Erythroblast (primary cell): ENCODE measurements at places on chromosomes 7 and 10.

DNA sequence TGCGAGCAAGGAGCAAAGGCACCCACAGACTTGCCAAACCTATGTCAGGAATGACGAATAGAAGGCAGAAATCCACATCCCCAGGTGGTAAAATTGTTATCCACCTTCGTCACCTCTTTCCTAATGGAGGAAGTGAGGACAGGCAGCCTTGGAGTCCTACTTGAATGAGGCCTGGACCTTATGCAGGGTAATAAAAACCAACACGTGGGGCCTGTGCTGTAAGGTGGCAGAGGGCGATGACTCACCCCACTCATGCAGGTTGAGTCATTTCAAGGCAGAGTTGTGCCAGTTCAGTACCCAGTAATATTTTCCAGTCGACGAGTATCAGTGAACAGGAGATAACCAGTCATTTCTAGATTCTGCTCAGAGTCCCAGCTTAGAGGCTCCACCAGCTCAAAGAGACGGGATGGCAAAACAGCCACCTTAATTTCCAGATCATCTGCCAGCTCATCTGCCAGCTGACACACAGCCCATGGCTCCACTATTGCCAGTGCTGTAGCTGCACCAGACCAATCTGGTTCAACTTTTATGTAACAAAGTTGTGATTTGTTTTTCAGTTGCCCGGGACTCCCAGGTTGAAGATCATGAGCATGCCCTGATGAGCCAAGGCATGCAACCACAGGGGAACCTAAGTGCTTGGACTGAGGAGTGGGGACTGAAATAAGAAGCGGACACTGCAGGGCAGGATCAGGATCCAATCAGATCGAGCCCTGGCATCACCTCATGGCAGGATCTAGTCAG lies 176.2 kb upstream of the ITGB1 start:
- no peak for DNase-seq

- DNase-seq: no peak
Observed at GRCh38 chr10:33047655-33048054, 89.6 kb upstream of the ITGB1 start.

DNA sequence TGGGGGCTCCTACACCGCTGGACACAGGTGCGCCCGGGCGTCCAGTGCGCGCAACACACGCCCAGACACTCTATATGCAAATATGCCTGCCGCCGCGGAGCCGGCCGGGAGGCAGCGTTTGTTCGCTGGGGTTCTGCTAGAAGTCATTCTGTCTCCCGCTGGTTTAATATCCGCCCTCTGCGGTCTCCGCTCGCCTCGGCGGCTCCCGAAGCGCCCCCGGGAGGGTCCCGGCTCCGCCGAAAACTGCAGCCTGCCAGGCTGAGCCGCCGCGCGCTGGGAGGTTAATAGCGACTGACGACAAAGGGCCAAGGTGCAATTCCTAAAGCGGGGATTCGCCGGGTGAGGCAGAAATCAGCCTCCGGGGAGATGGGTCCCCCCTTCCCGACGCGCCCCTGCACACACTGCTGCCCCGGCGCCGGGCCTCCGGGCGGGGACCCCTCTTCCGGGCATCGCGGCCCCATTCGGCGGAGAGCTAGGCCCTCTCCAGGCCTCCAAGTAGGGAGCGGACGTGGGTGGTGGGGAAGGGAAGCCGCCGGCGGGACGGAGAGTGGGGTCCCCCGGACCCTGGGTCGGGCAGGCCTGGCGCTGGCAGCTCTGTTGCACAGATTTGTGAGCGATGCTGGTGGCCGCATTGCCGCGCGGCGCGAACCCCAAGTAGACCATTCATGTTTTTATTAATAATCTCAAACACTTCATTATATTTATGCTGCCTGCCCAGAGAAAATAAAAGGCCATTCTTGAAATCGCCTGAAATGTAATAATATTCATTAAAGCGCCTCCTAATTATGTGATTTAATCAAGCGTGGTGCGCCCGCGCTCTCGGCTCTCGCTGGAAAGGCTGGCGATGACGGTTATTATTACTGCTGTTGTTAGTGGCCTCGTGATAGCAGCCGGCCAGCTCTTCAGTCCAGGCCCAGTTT lies 9.1 kb downstream of the EN2 start:
- no peak for DNase-seq

DNA sequence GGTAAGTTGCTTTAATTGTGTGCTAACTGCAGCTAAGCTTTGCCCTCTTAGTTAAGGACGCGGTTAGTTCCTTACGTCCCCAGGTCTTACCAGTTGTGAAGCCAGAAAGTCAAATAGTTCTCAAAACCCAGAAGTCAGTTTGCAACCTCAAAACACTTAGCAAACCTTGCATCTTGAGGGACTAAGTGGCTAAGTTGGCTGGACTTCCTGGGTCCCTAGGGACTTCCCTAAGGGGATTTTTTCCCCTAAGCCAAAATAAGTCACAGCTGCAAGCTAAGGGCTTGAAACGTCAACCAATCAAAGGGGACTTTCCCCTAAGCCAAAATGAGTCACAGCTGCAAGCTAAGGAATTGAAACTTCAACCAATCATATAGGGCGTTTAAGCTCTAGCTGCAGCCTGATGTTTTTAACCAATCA lies 36.2 kb upstream of the HECW1 start:
- DNase-seq: no peak

GRCh38 chr7:130887182-130887956 lies 153.4 kb upstream of the KLF14 start:
- no peak for DNase-seq
